Neural crest cell (in vitro differentiated cells): ENCODE measurements at places on chromosomes 7 and 10. TPM values are rescaled to one million over a fixed set of nuclear protein-coding genes. Genes with fewer than 3 reads are reported as not detected.

- DNase-seq, result no peak
Measured at GRCh38 chr10:86127274-86127819, 239.2 kb downstream of the GRID1 start.

DNA sequence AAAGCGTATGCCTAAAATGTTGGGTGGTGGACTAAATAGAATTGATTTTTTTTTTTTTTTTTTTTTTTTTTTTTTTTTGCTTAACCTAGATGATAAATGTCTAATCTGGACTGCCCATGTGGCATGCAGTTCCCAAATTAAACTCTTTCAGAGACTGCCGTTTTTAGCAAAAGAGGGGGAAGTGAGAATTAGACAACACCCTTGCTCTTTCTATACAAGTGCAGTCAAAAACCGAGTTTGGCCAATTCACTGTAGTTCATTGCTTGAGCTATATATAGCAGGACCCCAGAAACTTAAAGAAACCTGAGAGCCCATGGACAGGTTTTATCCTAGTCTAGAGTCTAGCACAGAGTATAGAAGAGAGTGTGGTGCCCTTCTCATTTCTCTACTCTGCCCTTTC is 141.9 kb downstream of the GRM3 start:
- no peak for DNase-seq

DNA sequence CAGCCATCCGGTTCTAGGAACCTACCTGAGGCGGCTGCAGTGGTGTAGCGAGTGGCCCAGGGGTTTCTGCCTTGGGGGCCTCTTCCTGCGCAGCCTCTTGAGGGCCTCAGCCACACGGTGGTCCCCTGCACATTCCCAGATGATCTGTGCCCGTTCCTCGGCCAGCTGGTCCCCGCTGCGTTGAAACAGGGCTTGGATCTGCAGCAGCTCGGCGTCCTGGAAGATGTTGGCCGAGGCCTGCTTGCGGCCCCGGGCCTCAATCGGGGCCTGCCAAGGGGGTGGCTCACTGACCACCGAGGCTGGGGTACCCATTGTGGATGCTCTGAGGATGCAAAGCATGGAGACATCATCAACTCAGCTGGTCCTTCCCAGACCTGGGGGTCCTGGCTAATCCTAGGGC is 7.4 kb downstream of the AVPI1 start:
- no peak for DNase-seq

DNA sequence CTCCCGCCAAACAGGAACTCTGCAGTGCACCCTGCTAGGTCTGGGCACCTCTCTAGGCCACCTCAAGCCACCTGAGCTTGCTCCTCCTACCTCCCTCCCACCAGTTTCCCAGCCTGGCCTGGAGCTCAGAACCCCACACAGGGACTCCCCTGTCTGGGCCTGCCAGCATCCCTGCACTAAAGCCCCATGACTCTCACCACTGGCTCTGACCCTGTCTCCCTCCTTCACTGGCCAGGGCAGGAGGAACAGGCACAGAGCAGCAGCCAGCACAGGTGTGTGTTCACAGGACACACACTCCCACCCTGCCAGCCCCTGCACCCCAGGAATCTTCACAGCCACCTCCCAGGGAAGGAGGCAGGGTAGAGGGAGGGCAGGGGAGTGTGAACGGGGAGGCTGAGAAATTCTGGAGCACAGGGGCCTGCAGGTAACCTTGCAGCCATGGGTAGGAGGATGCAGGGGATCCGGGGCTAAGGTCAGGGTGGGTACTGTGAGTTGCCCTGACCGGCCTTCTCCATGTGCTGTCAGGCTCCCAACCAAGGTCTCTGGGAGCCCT is 13.9 kb upstream of the ANTXRL start:
- no peak for DNase-seq

GRCh38 chr10:63671317-63671937 is 150.2 kb downstream of the REEP3 start:
- DNase-seq, result no peak

GRCh38 chr7:47953822-47954221 is 5.6 kb upstream of the PKD1L1 start:
- DNase-seq, result no peak

The ELOVL3 gene
- 0.23 and 0.30 TPM in 2 replicates for total RNA-seq

GRCh38 chr10:100007231-100008141 is 2.3 kb downstream of the DNMBP start:
- DNase-seq, result no peak

GRCh38 chr7:1936531-1937251 is 266.6 kb downstream of the ELFN1 start:
- no peak for DNase-seq

The DNAJC12 gene
- total RNA-seq, result 3.8 and 4.1 TPM in 2 replicates

GRCh38 chr10:69389827-69390490 is 26.8 kb downstream of the TACR2 start:
- DNase-seq, result no peak

DNA sequence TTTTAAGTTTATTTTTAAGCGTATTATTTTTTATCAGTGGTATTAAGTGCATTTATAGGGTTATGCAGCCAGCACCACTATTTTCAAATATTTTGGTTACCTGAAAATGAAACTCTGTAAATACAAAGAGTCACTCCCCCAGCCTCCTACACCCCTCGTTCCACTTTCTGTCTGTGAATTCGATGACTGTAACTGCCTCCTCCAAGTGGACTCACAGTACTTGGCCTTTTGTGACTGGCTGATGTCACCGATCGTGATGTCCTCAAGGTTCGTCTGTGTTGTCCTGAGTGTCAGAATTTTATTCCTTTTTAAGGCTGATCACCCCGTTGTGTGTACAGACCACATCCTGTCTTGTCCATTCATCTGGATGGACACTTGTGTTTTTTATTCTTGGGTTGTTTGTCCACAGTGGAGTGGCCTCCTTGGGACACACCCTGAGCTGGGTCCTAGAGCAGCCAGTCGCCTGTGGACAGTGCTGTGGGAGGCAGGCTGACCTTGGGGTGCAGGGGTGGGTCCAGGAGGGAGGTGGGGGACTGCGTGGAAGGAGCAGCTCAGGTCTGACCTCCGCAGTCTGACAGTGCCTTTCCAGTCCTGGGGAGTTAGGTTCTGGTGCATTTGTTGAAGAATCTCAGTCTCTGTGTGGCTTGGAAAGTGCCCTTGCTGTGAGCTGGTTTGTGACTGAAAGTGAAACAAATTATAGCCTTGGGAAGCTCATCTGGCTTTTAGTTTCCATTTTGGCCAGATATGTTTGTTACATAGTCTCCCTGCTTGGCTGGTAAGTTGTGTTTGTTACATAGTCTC is 6.9 kb downstream of the MTG1 start:
- DNase-seq, result no peak

GRCh38 chr7:149474309-149475120 is 13.7 kb upstream of the ZNF777 start:
- no peak for DNase-seq

- DNase-seq, result no peak
Measured at GRCh38 chr7:12921751-12922345, 234.4 kb downstream of the ARL4A start.

The KIAA1549 gene
- total RNA-seq, result 33.2 and 34.8 TPM in 2 replicates

GRCh38 chr10:86538547-86538946 is 17.0 kb upstream of the WAPL start:
- no peak for DNase-seq

GRCh38 chr7:148253629-148254028 is 336.9 kb upstream of the C7orf33 start:
- DNase-seq, result no peak

The CHAT gene
- total RNA-seq, result 2.7 and 3.3 TPM in 2 replicates

DNA sequence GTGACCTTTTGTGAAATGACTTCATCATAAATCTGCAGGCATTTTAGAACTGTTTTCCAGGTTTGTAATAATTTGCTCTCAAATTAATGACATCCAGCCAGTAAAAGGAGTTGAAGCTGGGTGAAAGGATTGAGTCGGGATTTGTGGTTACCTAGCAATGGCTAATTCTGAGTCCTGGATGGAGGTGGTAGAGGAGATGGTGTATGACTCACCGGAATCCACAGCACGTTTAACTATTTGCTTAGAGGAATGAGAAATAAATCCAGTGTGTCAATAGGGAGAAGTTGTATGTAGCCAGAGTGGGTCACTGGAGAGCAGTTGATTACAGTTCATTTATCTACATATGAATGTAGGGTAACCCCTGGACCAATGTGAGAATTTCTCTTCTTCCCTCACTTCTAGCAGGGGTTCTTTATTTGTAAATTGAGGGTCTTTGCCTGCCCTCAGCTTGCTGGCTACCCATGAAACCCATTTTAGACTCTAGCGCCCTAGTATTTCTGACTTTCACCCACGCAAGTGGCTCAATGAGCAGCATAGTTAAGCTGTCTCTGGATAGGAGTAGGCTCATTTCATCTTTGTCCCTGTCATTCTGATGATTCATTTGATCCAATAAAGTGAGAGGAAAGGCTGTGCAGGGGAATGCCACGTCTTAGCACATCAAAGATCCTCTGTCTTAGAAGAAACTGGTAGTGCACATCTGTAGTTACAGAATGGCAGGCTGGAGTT is 547.8 kb downstream of the SORCS3 start:
- no peak for DNase-seq

DNA sequence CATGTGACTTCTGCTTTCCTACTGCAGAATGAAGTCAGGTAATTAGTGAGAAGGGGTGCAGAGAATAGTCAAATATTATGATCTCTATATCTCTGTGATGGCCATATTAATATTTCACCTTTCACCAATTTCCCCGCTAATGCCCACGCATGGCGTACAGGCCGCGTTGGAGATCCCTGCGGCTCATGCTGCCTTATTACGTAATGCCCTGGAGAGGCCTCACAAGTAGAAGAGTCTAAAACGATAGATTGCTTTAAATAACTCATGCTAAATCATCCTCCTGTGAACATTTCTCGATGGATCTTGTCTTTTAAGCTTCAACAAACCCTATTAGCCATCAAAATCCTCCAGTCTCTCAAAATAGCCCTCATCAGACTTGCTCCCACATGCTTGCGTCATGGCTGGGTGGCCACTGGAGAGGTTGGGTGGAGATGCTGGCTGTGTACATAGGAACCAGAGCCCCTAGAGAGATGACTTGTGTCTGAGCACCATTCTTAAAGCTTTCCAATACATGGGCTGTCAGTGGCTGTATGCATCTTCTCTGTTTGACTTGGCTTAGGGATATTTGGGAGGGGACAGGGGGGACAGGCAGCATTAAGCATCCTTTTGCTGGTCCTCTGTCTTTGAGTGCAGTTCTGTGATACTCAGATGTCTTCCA is 79.5 kb upstream of the INSYN2A start:
- DNase-seq, result no peak

The CAMK1D gene
- total RNA-seq, result 6.4 and 6.5 TPM in 2 replicates

GRCh38 chr7:12244129-12244528 is 33.0 kb downstream of the TMEM106B start:
- DNase-seq, result no peak

The CLCN1 gene
- 0.09 TPM in 1 of 2 replicates, not detected in the other for total RNA-seq

The PPP2R2D gene
- total RNA-seq, result 39.3 and 45.0 TPM in 2 replicates

DNA sequence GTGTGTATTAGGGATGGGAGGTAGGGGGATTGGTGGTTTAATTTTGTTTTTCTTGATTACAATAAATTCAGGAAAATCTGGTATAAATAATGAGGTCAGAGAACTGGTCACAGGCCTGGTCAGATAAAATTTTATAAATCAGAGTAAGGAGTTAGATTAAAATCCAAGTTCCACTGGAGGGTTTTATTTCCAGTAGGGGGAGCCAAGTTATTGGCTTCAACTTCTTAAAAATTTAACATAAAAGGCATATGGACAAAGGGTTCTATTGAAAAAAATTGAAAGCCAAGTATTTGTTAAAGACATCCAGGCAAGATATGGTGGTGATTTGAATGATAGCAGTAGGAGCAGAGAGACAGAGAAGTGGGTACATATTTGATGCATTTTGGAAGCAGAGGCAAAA is 763.3 kb downstream of the SORCS1 start:
- no peak for DNase-seq

- DNase-seq, result no peak
Measured at GRCh38 chr10:46523119-46523961, 33.1 kb downstream of the GPRIN2 start.
